ENCODE measurements at places on chromosomes 5 and 9. TPM values are rescaled to one million over a fixed set of nuclear protein-coding genes. Genes with fewer than 3 reads are reported as not detected.

PPIP5K2 gene
- 43.2 TPM for polyA plus RNA-seq

DNA sequence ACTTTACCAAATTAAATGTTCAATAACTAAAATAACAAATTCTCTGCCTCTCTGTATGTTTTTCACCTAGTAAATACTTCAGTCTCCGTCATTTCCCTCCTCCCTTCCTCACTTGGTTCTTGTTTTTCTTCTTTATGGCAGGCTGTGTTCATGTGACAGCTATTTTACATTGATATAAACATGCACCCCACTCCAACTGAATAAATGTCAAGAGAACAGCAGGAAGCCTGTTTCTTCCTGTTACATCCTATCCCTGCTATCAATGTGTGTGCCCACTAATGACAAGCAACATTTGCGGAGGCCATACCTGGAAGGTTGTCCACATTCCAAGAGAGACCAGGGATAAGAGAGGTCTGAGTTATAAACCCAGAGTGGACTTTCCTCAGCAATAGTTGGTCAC, 145.2 kb upstream of the MAST4 start:
- DNase-seq, result no peak
- H3K4me3 ChIP-seq, result no peak overlapping the region
- peaks cover 16% of the 10 kb centered on the region for H3K36me3 ChIP-seq
- no peaks in the 10 kb centered on the region for H3K4me1 ChIP-seq
- H3K27me3 ChIP-seq, result peaks cover 7% of the 10 kb centered on the region
- no peak overlapping the region for H3K27ac ChIP-seq

GRCh38 chr9:20512636-20513035, 109.7 kb downstream of the MLLT3 start:
- no peaks in the 10 kb centered on the region for H3K27me3 ChIP-seq
- DNase-seq, result no peak
- no peak overlapping the region for H3K27ac ChIP-seq
- H3K36me3 ChIP-seq, result no peaks in the 10 kb centered on the region
- H3K4me1 ChIP-seq, result peaks cover 29% of the 10 kb centered on the region
- H3K4me3 ChIP-seq, result no peak overlapping the region

DNA sequence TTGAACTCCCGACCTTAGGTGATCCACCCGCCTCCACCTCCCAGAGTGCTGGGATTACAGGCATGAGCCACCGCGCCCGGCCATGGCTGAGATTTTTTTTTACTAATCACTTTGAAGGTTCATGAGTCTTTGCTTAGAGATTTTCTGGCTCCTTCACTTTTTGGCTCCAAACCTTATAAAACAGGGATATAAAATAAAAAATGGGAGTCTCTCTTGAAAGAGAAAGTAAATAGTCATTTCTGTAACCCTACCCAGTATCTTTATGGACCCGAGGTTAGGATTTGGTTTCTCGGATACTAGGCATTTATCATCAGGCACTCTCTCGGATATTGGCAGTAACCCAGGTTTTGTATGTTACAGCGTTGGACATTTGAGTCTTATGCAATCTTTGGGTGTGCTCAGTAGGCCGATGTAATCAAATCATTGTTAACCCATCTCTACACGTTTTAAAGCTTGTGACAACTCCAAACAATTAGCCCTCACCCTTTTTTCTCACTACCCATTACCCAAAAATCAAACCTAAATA, 25.3 kb downstream of the STXBP1 start:
- no peaks in the 10 kb centered on the region for H3K36me3 ChIP-seq
- H3K27me3 ChIP-seq, result peaks cover 38% of the 10 kb centered on the region
- no peak overlapping the region for H3K27ac ChIP-seq
- no peak for DNase-seq

DNA sequence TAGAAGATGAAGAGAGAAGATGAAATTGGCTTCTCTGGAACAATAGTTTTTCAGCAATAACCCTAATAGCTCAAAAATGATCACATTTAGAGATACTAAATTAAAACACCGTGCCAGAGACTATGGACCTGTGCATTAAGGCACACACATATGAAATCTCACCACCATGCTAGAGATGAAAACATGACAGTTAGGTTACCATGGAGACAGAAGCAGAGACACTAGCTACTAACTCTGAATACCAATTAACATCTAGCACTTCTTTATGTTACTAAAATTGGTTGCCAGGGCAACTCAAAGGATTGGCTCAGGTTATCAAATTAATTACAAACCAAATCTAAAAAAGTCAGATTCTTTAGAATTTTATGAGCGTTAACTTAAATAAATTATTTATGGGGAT, 337.7 kb downstream of the PLK2 start:
- no peaks in the 10 kb centered on the region for H3K4me1 ChIP-seq
- H3K4me3 ChIP-seq, result no peak overlapping the region
- no peak for DNase-seq
- H3K27ac ChIP-seq, result no peak overlapping the region
- no peaks in the 10 kb centered on the region for H3K36me3 ChIP-seq
